Vagina (tissue), 2 donors: ENCODE measurements at places on chromosomes 11 and 22. TPM values are rescaled to one million over a fixed set of nuclear protein-coding genes. Genes with fewer than 3 reads are reported as not detected.

DNA sequence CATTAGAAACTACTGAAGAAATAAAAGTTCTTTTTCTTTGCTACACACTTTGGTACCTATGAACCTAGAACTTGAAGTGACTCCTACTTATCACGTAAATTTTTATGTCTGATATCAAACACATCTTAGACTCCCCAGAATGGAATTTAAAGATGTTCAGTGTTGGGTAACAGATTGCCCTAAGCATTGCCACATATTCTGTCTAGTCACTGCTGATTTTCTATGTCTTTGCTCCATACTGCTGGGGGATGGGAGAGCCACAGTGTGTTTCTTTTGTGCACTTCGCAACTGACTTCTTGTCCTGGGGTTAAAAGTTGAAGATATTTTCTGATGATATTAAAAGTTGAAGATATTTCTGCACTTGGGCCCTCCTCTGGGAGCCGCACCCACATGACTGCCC is 19.4 kb upstream of the MYO18B start:
- no peak overlapping the region for H3K27ac ChIP-seq
- no peak overlapping the region for H3K4me3 ChIP-seq
- H3K4me1 ChIP-seq: no peaks in the 10 kb centered on the region

GRCh38 chr22:45422237-45422983 is 8.9 kb downstream of the RIBC2 start:
- H3K27me3 ChIP-seq: no peaks in the 10 kb centered on the region
- no peak overlapping the region for H3K27ac ChIP-seq
- H3K36me3 ChIP-seq: no peaks in the 10 kb centered on the region
- DNase-seq: no peak

- H3K36me3 ChIP-seq: no peaks in the 10 kb centered on the region
- peaks cover 50% of the 10 kb centered on the region for H3K4me1 ChIP-seq
- no peaks in the 10 kb centered on the region for H3K27me3 ChIP-seq
- DNase-seq: no peak
Observed at GRCh38 chr11:134034496-134035381, 34.1 kb upstream of the JAM3 start.

DNA sequence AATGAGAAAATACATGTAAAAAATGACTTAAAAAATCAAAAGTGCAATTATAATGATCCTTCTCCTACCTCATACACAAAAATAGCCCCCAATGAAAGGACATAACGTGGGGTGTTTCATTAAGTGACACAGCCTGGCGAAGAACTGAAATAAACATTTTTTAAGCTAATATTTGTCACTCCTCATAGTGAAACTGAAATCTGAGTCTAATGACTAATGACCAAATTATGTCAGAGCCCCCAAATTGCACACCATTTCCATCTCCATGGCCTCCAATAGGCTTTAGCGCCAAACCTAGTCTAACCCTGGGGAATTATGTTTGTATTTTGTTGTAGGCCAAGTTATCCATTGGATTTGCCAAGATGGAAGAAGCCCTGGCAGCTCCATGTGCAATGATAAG is 119.1 kb downstream of the WT1 start:
- H3K36me3 ChIP-seq: no peaks in the 10 kb centered on the region
- no peak overlapping the region for H3K27ac ChIP-seq

- no peak overlapping the region for H3K4me3 ChIP-seq
- no peaks in the 10 kb centered on the region for H3K4me1 ChIP-seq
- H3K36me3 ChIP-seq: no peaks in the 10 kb centered on the region
- no peak overlapping the region for H3K27ac ChIP-seq
- no peaks in the 10 kb centered on the region for H3K27me3 ChIP-seq
Observed at GRCh38 chr11:108895579-108896480, 231.0 kb downstream of the DDX10 start.

DNA sequence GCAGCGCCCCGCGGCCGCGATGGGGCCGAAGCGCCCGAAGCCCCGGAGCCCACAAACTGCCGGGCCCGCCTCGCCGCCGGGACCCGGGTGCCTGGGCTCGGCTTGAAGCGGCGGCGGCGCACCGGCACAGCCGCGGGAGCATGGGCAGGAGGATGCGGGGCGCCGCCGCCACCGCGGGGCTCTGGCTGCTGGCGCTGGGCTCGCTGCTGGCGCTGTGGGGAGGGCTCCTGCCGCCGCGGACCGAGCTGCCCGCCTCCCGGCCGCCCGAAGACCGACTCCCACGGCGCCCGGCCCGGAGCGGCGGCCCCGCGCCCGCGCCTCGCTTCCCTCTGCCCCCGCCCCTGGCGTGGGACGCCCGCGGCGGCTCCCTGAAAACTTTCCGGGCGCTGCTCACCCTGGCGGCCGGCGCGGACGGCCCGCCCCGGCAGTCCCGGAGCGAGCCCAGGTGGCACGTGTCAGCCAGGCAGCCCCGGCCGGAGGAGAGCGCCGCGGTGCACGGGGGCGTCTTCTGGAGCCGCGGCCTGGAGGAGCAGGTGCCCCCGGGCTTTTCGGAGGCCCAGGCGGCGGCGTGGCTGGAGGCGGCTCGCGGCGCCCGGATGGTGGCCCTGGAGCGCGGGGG is 346 bp downstream of the FJX1 start:
- H3K4me3 ChIP-seq: peak overlapping the region; percentile 53
- no peaks in the 10 kb centered on the region for H3K36me3 ChIP-seq
- DNase-seq: no peak
- H3K27me3 ChIP-seq: no peaks in the 10 kb centered on the region
- peaks cover 30% of the 10 kb centered on the region for H3K4me1 ChIP-seq
- H3K27ac ChIP-seq: peak overlapping the region; percentile 84

DNA sequence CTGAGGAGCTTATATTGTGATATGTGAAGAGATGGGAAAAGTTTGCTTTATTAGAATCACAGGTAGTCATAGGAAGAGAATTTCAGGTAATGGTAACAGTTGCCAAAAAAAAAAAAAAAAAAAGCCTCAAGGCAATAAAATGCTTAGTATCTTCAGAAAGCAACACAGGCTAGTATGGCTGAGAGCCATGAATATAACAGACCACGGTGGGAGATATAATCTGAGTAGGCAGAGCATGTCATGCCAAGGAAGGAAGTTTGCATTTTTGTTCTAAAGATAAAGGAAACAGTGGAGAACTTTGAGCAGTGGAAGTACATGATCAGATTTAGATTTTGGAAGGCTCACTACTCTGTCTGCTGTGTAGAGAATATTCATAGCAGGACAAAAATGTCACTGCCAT is 211.4 kb downstream of the ETS1 start:
- no peak overlapping the region for H3K4me3 ChIP-seq
- H3K27me3 ChIP-seq: no peaks in the 10 kb centered on the region
- no peak overlapping the region for H3K27ac ChIP-seq
- no peak for DNase-seq
- no peaks in the 10 kb centered on the region for H3K4me1 ChIP-seq

DNA sequence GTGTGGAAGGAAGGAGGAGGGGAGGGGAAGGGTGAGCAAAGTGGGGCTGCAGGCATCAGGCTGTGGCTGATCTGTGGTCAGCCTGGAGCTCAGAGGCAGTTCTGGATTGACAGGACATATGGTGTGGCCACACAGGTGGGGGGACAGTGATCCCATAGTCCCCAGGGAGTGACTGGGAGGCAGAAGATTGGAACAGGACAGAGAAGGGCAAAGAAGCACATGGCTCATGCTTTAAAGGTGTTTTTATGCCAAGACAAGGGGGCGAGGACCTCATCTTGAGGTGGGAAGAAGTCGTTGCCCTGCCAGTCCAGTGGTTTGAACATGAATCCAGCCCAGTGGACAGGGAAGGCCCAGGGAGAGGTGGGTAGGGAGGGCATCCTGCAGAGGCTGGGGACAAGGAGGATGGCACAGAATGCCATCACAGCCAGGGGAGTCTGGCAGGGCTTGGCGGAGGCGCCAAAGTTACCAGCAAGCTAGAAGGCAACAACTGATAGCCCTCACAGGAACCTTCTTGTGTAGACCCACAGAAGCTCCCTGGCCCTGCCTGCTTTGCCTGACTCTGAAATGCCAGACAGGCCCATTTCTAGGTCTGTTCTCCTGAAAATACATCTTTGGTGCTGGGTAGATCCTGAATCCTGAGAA is 3.1 kb downstream of the BET1L start:
- H3K36me3 ChIP-seq: no peaks in the 10 kb centered on the region
- no peaks in the 10 kb centered on the region for H3K27me3 ChIP-seq
- no peak overlapping the region for H3K27ac ChIP-seq
- H3K4me3 ChIP-seq: no peak overlapping the region
- DNase-seq: peak; percentile 83

DNA sequence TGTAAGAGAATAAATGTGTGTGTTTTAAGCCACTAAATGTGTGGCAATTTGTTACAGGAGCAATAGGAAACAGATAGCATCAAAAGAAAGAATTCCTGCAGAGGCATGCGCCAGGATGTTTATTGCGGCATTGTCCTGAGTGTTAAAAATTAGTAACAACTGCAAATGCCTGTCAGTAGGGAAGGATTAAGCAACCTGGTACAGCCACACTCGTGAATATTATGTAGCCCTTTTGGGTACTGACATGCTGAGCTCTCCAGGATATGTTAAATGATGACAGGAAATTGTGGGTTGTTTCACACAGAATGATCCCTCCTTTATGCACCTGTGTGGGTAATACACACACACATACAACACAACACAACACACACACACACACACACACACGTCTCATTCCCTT is 69.7 kb upstream of the MYOD1 start:
- DNase-seq: no peak
- H3K4me1 ChIP-seq: no peaks in the 10 kb centered on the region
- no peak overlapping the region for H3K4me3 ChIP-seq
- H3K36me3 ChIP-seq: no peaks in the 10 kb centered on the region
- H3K27me3 ChIP-seq: no peaks in the 10 kb centered on the region

Gene TTLL1
- total RNA-seq: 5.9 TPM

Gene MPZL2
- 165 TPM for total RNA-seq

Gene FIBIN
- 118 TPM for total RNA-seq

Gene LINC01488
- not detected for total RNA-seq

Gene ACCS
- 8.1 TPM for total RNA-seq

Gene MMP8
- not detected for total RNA-seq

Gene PHLDA2
- total RNA-seq: 43.5 TPM
